ENCODE measurements at places on chromosomes 2 and 18.

- DNase-seq, result no peak
Observed at GRCh38 chr2:187842978-187843847, 289.0 kb upstream of the TFPI start.

GRCh38 chr18:35122586-35123224 lies 81.5 kb downstream of the MAPRE2 start:
- peak; percentile 33 for DNase-seq

DNA sequence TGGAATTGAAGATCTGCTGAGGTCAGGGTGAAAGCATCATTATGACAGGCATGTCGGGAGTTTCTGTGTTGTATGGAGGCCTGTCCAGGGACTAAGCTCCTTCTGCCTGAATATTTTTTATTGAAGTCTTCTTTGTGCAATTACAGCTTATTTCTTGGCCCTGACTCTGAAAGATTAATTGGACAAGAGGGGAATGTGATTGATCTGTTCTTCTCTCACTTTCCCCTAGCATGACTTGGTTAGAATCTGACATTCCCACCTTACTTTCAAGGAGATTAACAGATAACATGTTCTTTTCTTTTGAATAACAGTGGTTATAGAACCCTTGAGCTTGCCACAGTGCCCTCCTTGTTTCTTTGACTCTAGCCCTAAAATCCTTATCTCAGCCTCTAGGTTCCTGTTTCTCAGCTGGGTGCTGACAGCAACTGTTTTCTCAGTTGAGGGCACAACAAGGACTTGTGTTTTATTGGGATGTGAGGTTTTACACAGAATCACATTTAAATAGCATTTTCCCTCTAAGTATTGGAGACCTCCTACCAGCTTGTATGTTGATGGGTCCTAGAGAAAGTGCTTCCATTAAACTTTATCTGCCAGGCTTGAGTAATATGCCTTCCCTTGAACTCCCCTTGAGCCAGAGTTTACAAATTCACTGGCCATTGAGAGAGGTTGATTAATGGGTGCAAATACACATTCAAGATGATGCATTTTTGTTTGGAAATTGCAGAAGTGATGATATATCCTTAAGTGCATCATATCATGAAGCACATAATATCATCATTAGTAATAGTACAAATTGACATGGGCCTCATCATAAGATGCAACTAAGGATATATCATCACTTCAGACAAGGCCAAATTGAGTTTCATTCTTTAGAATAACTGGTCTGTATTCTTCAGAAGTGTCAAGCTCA lies 12.5 kb downstream of the TTLL4 start:
- no peak for DNase-seq

DNA sequence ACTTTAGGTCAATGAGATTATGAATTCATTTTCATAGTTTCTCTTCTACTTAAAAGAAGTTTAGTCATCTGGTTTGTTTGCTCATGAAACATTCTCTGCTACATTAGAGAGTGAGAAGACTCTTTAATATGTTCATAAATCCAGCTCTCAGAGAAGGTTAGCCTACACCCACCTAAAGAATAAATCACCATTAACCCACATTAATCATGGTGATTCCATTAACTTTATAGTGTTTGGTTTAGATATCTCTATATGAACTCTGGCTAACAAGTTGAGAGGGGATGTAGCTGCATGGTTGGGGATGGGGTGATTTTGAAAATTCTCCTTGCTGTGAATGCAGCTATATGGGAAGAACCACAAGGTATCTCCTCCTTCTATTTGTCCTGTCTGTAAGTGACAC lies 10.7 kb downstream of the TFPI start:
- no peak for DNase-seq

- DNase-seq, result no peak
Observed at GRCh38 chr2:74077636-74078035, 70.1 kb downstream of the BOLA3 start.

- no peak for DNase-seq
Observed at GRCh38 chr2:107810734-107811133, 16.0 kb upstream of the RGPD4 start.

GRCh38 chr18:36402765-36403396 lies 105.4 kb downstream of the FHOD3 start:
- DNase-seq, result no peak

GRCh38 chr2:72886505-72887031 lies 640 bp upstream of the SPR start:
- no peak for DNase-seq

- DNase-seq, result no peak
Observed at GRCh38 chr2:169136885-169137534, 67.6 kb downstream of the DHRS9 start.

- peak; percentile 8 for DNase-seq
Observed at GRCh38 chr2:227325839-227326195, 766 bp downstream of the MFF start.

GRCh38 chr2:156321243-156321904 lies 11.1 kb downstream of the NR4A2 start:
- peak; percentile 52 for DNase-seq

DNA sequence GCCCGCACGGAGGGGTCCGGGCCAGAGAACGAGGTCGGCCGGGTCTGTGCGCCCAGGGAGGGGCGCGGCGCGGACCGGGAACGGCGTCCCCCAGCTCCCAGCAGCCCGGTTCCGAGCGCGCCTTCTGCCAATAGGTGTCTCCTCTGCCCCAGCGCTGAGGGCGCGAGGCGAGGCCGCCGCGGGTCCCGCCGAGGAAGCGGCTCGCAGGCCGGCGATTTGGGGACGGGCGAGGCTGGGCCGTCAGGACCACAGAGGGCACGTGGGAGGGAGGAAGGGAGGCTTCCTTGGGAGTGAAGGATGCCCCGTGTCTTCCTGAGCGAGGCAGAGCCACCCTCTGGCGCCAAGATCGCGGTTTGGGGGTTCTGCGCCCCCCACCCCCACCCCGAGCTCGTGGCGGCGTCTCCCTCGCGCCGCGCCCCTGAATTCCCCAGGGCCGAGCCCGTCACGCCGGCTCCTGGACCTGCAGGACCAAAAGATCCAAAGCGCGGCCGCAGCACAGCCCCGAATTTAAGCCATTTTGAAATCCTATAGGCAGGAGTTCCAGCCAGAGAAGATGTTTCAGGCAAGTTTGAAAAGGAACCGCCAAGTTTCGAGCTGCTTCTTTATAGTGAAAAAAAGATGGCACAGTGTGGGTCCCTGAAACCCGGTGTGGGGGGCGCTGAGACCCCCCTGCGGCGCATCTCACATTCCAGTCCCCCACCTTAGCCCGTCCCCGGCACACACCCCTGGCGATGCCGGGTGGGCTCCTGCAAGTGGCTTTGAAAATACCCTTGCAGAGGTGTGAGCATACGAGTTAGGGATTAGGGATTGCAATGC lies 909 bp downstream of the NFATC1 start:
- peak; percentile 69 for DNase-seq

- DNase-seq, result peak; percentile 92
Observed at GRCh38 chr2:136135921-136136906, 18.3 kb upstream of the CXCR4 start.

GRCh38 chr2:8472545-8473323 lies 209.1 kb upstream of the ID2 start:
- peak; percentile 19 for DNase-seq

- DNase-seq, result no peak
Observed at GRCh38 chr2:190514676-190515075, 19.8 kb downstream of the NEMP2 start.

DNA sequence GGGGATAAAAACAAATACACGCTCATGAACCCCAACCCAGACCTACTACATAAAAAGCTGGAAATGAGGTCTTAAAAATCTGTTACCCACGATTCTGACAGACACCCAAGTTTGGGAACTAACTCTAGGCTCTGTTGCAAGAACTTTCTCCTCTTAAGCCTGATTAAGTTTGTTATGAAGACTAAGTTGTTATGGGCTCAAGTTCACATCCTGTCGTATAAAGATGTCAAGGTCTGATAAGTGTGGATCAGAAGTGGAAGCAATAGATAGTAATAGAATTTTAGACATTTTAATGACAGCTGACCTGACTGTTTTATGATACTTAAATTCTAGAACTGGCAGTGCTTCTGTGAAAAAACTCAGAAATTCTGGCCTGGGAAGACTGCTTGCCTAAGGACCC lies 43.2 kb downstream of the LPIN2 start:
- no peak for DNase-seq

DNA sequence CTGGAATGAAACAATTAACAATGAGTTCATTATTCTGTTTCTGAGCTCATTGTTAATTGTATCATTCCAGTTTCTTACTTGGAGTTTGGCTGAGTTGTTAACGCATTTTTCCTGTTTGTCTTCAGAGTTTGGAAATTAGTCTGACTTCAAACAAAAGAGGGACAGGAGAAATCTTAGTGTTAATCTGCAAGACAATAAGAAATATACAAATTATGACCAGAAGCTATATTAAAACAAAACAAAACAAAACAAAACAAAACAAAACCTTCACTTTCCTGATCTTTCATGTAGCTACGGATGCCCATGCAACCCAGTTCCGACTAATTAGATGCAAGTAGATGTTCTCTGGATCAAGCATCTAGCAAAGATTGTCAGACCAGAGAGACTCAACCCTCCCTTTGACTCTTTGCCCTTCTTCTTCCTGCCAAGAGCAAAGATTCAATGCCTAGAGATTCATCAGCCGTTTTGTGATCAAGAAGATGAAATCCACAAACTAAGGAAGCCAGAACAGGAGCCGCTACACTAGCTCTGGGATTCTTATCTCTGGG lies 686.2 kb upstream of the FSHR start:
- DNase-seq, result no peak

DNA sequence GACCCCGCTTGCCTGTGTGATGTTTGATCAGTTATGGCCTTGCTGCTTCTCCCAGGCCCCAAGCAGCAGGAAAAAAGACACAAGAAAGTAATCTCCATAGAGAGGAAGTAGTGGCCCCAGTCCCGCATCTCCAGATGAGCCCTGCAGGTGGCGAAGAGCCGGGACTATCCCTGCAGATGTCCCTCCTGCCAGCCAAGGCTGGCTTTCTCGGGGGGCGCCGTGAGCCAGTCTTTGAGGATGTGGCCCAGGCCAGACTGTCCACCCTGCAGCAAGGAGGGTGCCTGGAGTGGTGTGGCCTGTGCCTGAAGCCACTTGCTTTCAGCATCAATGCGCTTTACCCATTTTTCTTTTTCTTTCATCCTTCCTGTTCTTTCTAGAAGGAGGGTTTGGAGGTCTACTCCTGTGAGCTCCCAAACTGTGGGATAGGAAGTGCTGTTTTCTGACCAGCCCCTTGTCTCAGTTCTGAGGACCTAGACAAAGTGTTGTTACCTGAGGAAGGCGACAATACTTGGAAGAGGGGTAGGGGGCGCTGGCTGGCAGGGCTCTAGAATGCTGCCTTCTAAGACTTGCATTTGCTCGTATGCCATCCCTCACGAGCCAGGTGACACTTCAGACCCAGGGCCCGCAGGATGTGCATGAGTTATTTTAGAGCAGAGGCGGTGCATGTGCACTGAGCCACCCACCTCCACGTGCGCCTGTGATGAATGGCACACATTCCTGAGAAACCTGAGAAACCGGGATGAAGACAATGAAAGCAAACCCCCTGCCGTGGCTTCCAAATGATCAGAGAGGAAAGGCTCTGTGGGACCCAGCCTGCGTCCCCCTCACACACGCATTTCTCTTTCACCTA lies 255.8 kb downstream of the FBXO15 start:
- DNase-seq, result no peak

GRCh38 chr18:79042276-79042675 lies 26.9 kb upstream of the ATP9B start:
- no peak for DNase-seq

GRCh38 chr2:15890124-15890754 lies 50.1 kb upstream of the MYCN start:
- no peak for DNase-seq

- no peak for DNase-seq
Observed at GRCh38 chr2:237092920-237093781, 7.5 kb downstream of the COPS8 start.

DNA sequence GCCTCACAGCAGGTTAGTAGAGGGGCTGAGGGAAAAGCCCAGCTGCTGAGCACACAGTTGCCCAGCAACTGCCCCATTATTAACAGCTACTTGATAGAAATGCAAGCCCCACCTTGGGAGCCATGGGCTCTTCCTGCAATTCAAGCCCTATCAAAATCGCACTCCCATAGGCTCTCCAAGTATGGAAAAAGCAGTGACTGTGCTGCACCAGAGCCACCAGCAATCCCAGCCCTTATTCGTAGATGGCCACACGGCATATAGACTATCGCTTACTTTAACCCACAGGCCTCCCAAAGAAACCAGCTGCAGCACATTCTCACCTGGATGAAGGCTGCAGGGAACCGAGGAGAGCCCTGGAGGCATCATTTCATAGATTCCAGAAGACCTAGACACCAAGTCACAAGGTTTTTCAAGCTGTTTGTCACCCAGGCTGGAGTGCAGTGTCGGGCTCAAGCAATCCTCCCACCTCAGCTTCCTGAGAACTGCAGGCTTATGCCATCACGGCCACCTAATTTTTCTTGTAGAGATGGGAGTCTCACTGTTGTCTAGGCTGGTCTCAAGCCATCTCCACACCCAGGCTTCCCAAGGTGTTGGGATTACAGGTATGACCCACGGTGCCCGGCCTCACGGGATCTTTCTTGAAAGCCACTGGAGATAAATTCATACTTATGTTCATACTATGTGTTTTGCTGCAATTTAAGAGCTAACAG lies 11.3 kb downstream of the NCL start:
- no peak for DNase-seq

- DNase-seq, result no peak
Observed at GRCh38 chr2:200404615-200405014, 98.1 kb downstream of the SPATS2L start.

- no peak for DNase-seq
Observed at GRCh38 chr2:162123806-162124758, 28.0 kb downstream of the GCG start.

DNA sequence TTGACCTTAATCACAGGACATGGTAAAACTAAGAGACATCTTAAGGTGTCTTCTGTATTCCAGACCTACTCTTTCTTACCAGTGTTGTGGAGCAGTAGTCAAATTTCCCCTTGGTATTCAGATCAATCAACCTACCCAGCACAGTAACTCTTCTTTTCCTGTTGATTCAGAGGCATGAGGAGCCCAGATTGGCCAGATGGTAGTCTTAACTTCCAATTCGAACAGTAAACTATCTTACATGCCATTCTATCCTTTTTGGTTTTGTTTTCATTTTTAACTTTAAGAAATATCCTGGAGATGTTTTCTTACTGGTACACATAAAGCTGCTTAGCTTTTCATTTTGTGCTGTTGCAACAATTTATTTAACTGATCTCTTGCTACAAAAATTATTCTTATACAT lies 630.3 kb upstream of the PKDCC start:
- DNase-seq, result no peak

- no peak for DNase-seq
Observed at GRCh38 chr2:230627806-230628724, 84.6 kb upstream of the CAB39 start.

- no peak for DNase-seq
Observed at GRCh38 chr2:148781544-148781943, 93.5 kb upstream of the KIF5C start.

GRCh38 chr18:79912994-79913831 lies 38.2 kb downstream of the SLC66A2 start:
- DNase-seq, result no peak
